ENCODE measurements at places on chromosomes 2 and 18. TPM values are rescaled to one million over a fixed set of nuclear protein-coding genes. Genes with fewer than 3 reads are reported as not detected.

GRCh38 chr2:1645761-1646476 is 98.4 kb downstream of the PXDN start:
- no peaks in the 10 kb centered on the region for H3K36me3 ChIP-seq
- H3K27me3 ChIP-seq = no peaks in the 10 kb centered on the region
- no peaks in the 10 kb centered on the region for H3K4me1 ChIP-seq
- H3K27ac ChIP-seq = no peak overlapping the region
- no peak for DNase-seq

- no peak for DNase-seq
- H3K4me3 ChIP-seq = no peak overlapping the region
- H3K4me1 ChIP-seq = no peaks in the 10 kb centered on the region
- H3K27me3 ChIP-seq = no peaks in the 10 kb centered on the region
- H3K36me3 ChIP-seq = no peaks in the 10 kb centered on the region
Measured at GRCh38 chr2:127080938-127081755, 25.8 kb downstream of the BIN1 start.

DDX18 gene
- total RNA-seq = 19.0 TPM

GRCh38 chr2:199554026-199554425 is 96.3 kb upstream of the SATB2 start:
- DNase-seq = no peak
- no peaks in the 10 kb centered on the region for H3K36me3 ChIP-seq
- H3K27ac ChIP-seq = no peak overlapping the region
- no peak overlapping the region for H3K4me3 ChIP-seq

GRCh38 chr2:63856303-63856603 is 14.6 kb downstream of the UGP2 start:
- H3K4me3 ChIP-seq = no peak overlapping the region
- H3K27ac ChIP-seq = no peak overlapping the region
- no peaks in the 10 kb centered on the region for H3K36me3 ChIP-seq
- no peaks in the 10 kb centered on the region for H3K27me3 ChIP-seq
- no peaks in the 10 kb centered on the region for H3K4me1 ChIP-seq
- DNase-seq = no peak

TTN gene
- total RNA-seq = 9.3 TPM

DNA sequence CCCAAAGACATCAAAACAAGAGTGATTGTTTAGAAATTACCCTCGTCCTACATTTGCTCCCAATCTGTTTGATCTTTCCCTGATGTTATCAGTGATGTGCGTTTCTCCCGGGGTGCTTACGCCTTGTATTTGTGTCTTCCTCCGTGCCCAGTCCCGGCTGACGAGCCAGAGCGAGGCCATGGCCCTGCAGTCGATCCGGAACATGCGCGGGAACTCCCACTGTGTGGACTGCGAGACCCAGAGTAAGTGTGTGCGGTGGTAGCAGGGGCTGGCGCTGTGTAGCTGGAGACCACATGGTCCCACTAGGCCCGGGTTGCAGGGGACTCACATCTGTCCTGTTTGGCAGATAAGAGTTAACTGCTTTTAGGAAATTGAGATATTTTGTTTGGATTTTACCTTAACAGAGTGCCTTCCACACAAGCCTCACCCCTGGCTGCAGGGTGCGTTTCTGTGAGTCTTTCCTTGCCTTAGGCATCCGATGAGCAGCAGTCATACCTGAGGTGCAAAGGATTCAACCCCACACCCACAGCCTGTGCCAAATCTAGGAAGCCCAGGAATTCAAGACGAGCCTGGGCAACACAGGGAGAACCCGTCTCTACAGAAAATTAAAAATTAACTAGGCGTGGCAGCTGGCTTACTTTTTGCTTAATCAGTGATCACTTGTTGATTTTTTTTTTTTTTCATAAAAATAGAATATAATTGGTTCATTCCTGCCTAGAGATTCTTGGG is 127.4 kb downstream of the GBX2 start:
- no peak overlapping the region for H3K27ac ChIP-seq
- no peaks in the 10 kb centered on the region for H3K4me1 ChIP-seq
- no peak overlapping the region for H3K4me3 ChIP-seq
- no peak for DNase-seq

TFPI gene
- 21.2 TPM for total RNA-seq

B4GALT6 gene
- total RNA-seq = 3.0 TPM

DNA sequence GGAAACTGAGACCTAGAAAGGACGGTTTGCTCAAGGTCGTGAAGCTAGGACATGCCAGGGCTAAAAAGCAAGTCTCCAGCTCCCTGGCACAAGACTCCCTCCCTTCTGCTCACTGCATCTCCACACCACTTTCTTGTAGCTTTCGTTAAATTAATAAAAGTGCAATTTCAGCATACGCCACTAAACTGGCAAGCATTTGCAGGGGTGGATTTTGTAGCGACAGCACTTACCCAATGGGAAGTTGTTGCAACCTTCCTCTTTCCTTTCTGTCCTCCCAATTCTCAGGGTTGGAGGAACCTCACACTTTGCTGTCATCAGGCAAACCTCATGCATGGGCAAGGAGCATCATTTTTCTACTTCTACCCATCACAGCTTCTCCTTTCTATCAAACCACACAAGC is 7.4 kb upstream of the RHOB start:
- no peak overlapping the region for H3K27ac ChIP-seq
- H3K4me1 ChIP-seq = peaks cover 31% of the 10 kb centered on the region
- no peaks in the 10 kb centered on the region for H3K36me3 ChIP-seq
- H3K27me3 ChIP-seq = no peaks in the 10 kb centered on the region
- peak; percentile 3 for DNase-seq

- H3K4me1 ChIP-seq = no peaks in the 10 kb centered on the region
- no peak overlapping the region for H3K4me3 ChIP-seq
- H3K36me3 ChIP-seq = no peaks in the 10 kb centered on the region
Measured at GRCh38 chr2:120758181-120759144, 22.8 kb downstream of the GLI2 start.

DNA sequence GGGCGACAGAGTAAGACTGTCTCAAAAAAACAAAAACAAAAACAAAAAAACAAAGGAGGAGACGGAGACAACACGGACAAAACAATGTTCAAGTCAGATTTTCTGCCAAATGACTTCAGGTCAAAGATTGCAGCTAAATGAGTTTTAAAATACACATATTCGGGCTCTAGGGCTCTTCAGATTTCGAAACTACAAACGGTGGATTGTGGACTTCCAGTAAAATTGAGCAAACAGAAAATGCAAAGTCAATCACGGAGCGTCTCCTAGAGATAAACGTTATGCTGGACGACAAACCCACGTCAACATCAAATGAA is 558 bp downstream of the MRPS5 start:
- H3K4me3 ChIP-seq = peak overlapping the region; percentile 84
- no peaks in the 10 kb centered on the region for H3K27me3 ChIP-seq
- no peaks in the 10 kb centered on the region for H3K36me3 ChIP-seq
- peaks cover 12% of the 10 kb centered on the region for H3K4me1 ChIP-seq
- DNase-seq = no peak

- no peaks in the 10 kb centered on the region for H3K4me1 ChIP-seq
- H3K36me3 ChIP-seq = no peaks in the 10 kb centered on the region
- DNase-seq = no peak
- H3K27me3 ChIP-seq = no peaks in the 10 kb centered on the region
- no peak overlapping the region for H3K4me3 ChIP-seq
Measured at GRCh38 chr2:37740164-37740739, 68.8 kb upstream of the CDC42EP3 start.

Measured in pancreas (tissue), 10 donors.